ENCODE measurements at places on chromosomes 6 and 20.

GRCh38 chr20:4141291-4142240 is 126.2 kb upstream of the RNF24 start:
- no peak for DNase-seq

DNA sequence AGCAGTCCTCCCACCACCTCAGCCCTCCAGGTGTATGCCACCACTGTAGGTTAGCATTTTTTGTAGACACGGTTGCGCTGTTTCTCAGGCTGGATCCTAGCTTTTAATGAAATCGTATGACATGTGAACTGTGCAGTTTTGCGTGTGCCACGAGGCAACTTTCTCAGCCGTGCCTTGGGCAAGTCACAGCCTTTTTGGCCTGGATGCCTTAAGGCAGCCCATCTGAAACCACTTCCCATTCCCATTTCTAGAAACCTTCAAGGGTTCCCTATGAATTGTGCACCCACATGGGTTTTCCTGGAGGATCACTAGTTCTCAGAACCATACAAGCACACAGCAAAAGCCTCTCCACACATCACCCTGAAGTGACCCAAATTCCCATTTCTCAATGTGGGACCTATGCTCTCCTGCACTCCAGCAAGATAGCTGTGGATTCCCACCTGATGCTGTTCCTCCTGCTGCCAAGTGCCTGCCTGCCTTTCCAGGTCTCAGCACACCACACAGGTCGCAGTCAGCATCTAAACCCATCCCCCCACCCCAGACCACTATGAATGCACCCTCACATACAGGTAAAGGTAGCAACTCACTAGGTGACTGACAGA is 28.9 kb downstream of the SNX5 start:
- no peak for DNase-seq

DNA sequence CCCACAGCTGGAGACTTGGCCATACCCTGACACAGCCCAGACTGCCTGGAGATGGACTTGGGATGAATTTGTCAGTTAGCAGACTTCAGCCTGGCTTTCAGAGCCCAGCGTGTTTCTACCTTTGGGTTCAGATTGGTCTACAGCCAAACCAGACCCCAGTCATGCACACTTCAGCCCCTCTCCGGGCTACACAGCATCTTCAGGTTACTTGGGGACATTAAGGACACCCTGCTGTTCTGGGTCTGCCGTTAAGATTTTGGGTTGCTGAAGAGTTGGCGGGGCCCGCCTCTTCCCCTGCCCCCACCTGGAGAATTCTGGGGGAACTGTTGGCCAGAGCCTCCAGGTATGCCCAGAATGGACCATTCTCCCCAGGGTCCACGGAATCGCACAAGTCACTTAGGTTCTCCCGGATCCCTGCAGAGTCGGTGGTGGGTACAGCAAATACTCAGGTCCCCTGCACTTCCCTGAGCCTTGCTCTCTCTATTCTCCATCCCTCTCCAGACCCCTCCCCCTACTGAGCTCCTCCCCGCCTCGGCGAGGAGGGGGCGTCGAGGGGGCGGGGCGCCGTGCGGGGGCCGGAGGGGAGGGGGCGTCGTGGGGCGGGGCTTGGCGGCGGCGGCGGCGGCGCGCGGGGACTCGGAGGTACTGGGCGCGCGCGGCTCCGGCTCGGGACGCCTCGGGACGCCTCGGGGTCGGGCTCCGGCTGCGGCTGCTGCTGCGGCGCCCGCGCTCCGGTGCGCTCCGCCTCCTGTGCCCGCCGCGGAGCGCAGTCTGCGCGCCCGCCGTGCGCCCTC is at the start of gene PTK7:
PTK7 (plus strand) TSS at position 645 of the 794 bp plus-strand sequence. CDS start 175 bp downstream, outside the sequence.
- peak; percentile 51 for DNase-seq

GRCh38 chr6:53109612-53110011 is 39.0 kb downstream of the GCM1 start:
- DNase-seq: no peak

DNA sequence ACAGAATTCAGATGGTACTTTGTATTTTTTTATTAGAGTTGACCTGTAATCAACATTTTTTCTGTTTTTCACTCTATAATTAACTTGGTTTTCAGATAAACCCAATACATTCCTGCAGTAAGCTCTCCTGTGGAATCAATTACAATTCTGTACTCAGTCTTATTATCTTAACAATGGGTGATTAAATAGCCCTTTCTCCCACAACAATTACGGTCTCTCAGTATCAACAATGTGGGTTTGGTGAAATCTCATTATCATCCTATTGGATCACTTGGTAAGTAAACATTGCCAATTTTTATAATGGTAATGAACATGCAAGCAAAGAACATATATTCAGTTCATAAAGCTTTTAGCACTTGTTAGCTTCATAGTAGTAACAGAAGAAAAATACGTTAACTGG is 438.9 kb upstream of the EPHA7 start:
- DNase-seq: no peak

DNA sequence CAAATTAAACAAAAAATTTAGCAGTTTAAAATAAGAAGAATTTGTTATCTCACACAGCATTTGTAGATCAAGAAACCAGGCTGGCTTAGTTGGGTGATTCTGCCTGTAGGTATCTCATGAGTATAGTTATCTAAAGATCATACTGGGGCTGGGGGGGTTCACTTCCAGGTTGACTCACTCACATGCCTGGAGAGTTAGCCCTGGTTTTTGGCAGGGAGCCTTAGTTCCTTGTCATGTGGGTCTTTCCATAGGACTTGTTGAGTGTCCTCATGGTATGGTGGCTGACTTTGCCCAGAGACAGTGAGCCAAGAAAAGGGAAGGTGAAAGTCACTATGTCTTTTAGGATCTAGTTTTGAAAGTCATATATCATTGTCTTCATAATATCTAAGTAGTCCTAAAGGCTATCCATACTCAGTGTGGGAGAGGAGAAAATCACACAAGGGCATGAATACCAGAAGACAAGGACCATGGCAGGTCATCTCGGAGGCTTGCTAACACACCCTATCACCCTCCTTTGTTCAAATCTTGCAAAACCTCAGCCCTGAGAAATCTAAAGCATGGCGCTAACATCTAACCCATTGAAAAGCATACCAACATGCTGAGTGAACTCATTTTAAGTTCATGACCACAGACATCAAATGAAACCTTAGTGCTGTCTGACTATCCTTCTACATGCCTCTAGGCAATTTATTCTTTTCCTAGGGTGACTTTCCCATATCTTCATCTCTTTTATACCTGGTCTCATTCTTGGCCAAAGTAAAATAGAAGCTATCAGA is 39.2 kb downstream of the CYP24A1 start:
- DNase-seq: no peak

DNA sequence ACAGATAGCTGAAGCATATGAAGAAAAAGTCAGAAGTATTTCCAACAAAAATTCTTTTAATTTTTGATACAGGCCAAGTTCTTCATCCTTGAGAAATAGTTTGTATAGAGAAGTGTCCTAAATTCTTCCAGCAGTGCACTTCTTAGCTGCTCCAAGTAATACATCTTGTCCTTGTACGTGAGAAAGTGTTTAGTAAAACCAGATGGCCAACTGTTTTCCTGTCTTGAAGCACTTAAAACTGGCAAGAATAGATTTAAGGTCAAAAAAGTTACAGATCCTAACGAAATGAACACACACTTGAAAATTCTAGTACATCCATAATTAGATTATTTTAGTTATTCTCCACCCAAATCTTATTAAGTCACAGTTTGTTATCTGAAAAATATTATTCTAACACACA is 52.2 kb upstream of the HSF2 start:
- DNase-seq: no peak
